ENCODE measurements at places on chromosomes 3 and 15.

DNA sequence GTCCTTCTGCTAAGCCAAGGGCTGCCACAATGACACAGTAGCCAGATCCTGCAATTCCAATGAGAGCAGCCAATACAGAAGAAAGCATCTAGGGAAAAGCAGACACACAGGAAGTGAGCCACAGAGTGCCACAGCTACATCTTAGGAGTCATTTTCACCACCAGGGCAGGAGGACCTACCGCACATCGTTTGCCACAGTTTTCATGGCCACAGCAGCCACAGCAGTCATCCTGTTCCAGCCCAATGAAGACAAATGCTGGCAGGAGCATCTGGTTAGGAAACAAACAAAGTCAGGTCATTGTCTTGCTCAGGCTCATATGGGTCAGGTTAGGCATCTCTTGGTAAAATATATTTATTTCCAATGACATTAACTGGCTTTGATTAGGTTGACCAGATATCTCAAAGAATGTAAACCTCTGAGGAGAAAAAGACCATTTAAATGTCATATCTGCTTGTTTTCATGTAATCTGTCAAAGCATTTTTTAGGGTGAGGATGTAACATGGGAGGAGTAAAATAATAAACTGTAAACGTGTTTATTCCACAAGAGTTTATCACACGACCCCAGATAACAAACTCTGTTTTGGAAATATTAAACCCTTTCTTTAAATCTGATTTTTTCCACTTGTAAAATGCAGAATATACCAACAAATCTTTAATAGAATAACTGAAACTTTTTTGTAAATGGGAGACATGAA lies 1.8 kb downstream of the TM4SF1 start:
- no peak for DNase-seq

DNA sequence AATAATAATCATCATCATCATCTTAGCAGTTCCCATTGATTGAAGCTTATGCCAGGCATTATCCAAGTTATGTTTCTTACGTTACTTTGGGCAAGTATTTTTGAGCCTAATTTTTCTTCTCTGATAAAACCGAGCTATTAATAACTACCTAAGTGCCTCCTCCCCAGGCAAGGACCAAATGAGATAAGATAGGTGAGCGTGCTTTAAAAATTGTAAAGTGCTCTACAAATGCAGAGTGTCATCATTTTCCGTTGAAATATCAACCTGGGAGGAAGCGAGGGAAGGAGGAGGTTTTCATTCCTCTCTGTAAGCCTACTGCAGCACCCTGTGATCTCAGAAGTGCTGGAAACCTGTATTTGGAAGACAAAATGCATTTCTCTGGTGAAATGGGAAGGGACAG lies 96.7 kb upstream of the MITF start:
- no peak for DNase-seq

DNA sequence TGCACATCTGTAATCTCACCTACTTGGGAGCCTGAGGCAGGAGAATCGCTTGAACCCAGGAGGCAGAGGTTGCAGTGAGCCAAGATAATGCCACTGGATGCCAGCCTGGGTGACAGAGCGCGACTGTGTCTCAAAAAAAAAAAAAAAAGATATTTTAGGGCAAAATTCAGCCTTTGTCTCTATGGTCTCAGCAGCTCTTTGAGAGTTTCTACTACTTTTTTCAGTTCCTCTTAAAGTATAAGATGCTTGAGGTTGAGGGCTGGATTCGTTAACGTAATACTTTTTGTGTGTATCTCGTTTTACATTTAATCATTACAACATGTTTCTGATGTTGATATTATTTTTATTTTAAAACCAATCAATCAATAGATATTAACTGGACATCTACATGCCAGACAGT lies 381.2 kb upstream of the TBL1XR1 start:
- no peak for DNase-seq

GRCh38 chr15:88649286-88649733 lies 10.5 kb downstream of the ISG20 start:
- DNase-seq: peak; percentile 64

GRCh38 chr3:107216711-107217110 lies 160.5 kb upstream of the CCDC54 start:
- no peak for DNase-seq

GRCh38 chr3:126494204-126494969 lies 18.7 kb upstream of the ZXDC start:
- no peak for DNase-seq

DNA sequence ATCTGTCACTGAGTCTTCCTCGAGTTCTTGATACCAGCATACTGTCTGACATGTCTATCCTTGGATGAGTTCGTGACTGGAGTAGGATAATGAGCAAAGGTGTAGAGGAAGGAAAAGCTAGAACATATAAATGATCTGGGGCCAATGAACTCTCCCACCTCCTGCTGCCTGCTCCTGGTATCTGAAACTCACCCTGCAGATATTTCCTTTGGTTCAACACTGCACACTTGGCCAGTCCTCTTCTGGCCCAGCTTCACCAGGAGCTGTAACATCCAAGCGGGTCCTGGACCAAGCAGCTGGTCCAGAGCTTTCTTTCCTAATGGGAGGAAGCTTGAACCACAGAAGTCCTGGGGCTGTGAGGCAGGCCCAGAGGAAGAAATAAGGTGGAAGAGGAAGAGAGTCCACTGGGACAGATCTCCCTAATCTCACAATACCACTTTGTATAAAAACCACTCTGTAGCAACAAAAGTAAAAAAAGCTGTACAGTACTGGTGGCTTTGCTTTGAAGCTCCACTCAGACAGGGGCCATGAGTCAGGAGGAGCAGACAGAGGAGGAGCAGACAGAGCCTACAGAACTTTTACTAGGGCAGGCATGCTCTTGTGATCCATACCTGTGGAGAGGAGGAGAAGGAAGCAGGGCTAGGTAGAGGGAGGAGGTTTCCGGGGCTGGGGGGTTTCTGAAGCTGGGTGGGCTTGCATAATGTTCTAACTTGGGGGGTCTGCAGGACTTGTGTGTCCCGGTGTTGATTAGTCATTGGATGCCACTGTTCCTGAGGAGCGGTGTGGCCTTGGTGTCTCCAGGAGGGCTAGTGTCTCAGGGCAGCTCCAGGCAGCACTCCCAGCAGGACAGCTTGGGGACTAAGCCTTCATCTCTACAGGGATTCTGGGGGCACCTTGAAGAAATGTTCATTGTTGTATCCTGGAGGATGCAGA lies 166.9 kb downstream of the ABHD5 start:
- no peak for DNase-seq

GRCh38 chr15:49415638-49416037 lies 7.4 kb upstream of the FGF7 start:
- DNase-seq: peak; percentile 60

- no peak for DNase-seq
Observed at GRCh38 chr3:115947325-115947724, 324.0 kb downstream of the GAP43 start.

GRCh38 chr15:52337198-52337853 lies 41.7 kb upstream of the MYO5C start:
- DNase-seq: no peak

DNA sequence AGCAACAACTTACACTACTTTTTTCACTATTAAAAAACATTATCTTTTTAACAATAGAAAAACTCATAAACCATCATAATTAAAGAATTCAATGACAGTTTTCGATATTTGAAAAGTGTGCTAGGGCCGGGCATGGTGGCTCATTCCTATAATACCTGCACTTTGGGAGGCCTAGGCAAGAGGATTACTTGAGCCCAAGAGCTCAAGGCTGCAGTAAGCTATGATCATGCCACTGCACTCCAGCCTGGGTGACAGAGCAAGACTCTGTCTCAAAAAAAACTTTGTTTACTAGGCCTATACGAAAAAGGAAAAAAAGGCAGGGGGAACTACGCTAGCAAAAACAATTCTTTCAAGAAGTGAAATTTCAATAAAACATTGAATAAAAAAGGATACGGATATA lies 28.1 kb downstream of the AVEN start:
- no peak for DNase-seq

DNA sequence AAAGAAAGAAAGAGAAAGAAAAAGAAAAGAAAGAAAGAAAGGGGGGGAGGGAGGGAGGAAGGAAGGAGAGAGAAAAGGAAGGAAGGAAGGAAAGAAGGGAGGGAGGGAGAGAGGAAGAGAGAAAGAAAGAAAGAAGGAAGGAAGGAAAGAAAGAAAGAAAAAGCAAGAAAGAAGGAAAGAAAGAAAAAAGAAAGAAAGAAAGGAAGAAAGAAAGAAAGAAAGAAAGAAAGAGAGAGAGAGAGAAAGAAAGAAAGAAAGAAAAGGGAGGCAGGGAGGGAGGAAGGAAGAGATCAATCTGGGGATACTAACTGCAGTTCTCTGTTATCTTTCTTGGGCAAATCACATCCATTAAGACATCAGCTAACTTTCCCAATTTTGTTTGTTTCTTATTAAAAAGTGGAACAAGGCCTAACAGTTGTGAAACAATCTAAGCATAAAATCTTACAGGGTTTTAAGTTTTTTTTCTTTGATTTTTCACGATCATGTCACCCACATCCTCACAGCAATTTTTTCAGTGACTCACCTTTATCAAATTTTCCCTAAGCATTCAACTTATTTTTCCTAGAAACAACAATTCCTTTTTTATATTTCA lies 36.8 kb downstream of the TBC1D2B start:
- DNase-seq: peak; percentile 86

GRCh38 chr3:56851966-56852884 lies 50.5 kb upstream of the ARHGEF3 start:
- no peak for DNase-seq

All from inflammatory macrophage treated with lipopolysaccharide for 4 hours (primary cell).